ENCODE measurements at places on chromosomes 3 and 15. TPM values are rescaled to one million over a fixed set of nuclear protein-coding genes. Genes with fewer than 3 reads are reported as not detected.

GRCh38 chr3:167908746-167909503 lies 173.4 kb downstream of the SERPINI1 start:
- H3K4me1 ChIP-seq: peaks cover 24% of the 10 kb centered on the region
- DNase-seq: no peak
- H3K4me3 ChIP-seq: no peak overlapping the region
- H3K36me3 ChIP-seq: no peaks in the 10 kb centered on the region
- H3K27me3 ChIP-seq: no peaks in the 10 kb centered on the region

GRCh38 chr3:40118091-40118490 lies 191.4 kb upstream of the EIF1B start:
- no peaks in the 10 kb centered on the region for H3K4me1 ChIP-seq
- H3K4me3 ChIP-seq: no peak overlapping the region
- no peaks in the 10 kb centered on the region for H3K36me3 ChIP-seq
- DNase-seq: peak; percentile 14

- H3K27me3 ChIP-seq: no peaks in the 10 kb centered on the region
- H3K4me1 ChIP-seq: peaks cover 27% of the 10 kb centered on the region
- peak overlapping the region; percentile 98 for H3K27ac ChIP-seq
- no peaks in the 10 kb centered on the region for H3K36me3 ChIP-seq
- no peak overlapping the region for H3K4me3 ChIP-seq
These were observed 20.4 kb downstream of the SYNM start for GRCh38 chr15:99125061-99125891.

DNA sequence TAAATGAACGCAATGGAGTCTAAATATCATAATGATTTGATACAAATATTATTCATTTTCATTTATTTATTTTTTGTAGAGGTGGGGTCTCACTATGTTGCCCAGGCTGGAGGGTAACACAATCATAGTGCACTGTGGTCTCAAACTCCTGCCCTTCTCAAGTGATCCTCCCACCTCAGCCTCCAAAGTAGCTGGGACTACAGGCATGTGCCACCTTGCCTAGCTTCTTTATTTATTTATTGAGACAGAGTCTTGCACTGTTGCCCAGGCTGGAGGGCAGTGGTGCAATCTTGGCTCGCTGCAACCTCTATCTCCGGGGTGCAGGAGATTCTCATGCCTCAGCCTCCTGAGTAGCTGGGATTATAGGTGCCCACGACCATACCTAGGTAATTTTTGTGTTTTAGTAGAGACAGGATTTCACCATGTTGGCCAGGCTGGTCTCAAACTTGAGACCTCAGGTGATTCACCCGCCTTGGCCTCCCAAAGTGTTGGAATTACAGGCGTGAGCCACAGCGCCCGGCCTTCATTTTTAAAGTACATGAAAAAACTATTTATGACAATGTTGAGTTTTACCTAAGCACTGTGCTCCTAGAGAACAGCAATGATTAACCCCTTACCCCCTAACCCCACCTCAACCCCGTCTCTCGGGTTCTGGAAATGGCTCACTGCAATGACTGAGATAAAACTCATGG lies 4.0 kb upstream of the AEN start:
- no peak overlapping the region for H3K4me3 ChIP-seq
- DNase-seq: no peak
- H3K27ac ChIP-seq: no peak overlapping the region

Gene TAGLN3
- total RNA-seq: 1.6 TPM

GRCh38 chr3:4753073-4753691 lies 226.1 kb upstream of the BHLHE40 start:
- peaks cover 22% of the 10 kb centered on the region for H3K4me1 ChIP-seq
- H3K4me3 ChIP-seq: no peak overlapping the region
- no peaks in the 10 kb centered on the region for H3K36me3 ChIP-seq
- no peak for DNase-seq
- no peaks in the 10 kb centered on the region for H3K27me3 ChIP-seq

DNA sequence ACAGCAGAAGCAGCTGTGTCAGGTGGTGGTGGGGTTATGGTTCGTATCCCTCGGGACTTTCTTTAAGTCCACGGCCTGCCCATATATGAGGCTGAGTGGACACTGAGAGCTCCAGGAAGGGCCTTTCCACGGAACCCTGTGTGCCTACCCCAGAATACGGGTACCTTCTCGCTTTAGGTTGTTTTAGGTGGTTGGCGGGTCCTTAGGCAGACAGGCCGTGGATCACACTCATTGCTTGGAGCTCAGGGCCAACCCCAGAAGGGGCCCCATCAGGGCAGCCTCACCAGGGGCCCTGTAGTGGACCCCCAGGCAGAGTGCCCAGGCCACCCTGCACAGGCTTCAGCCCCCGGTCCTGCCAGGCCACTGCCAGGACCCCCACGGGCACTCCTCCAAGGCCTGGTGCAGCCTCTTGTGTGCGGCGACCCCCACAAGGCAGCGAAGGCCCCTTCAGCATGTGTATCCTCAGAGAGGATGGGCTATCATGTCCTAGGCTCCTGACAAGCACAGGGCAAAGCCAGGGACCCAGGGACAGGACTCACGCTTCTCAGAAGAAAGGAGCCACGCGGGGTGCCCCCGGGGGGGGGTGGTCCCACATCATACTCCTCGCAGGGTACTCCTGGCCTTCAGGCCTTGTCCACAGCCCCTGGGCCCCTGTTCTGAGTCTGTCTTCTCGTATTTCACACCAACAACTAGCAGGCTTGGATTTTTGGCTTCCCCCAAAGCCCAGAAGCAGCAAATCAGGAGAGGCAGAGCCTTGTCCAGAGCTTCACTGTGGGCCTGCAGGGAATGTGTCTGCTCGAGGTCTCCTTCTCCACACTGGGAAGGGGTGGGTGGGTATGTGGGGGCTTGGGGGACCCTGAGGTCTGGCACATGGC lies 93.4 kb downstream of the LRRK1 start:
- H3K4me3 ChIP-seq: no peak overlapping the region
- H3K27me3 ChIP-seq: no peaks in the 10 kb centered on the region
- peak overlapping the region; percentile 35 for H3K27ac ChIP-seq
- peaks cover 21% of the 10 kb centered on the region for H3K4me1 ChIP-seq

Gene RFTN1
- 50.8 TPM for total RNA-seq

Gene RARRES1
- total RNA-seq: 0.39 TPM

Gene ZNF662
- 0.21 TPM for total RNA-seq

DNA sequence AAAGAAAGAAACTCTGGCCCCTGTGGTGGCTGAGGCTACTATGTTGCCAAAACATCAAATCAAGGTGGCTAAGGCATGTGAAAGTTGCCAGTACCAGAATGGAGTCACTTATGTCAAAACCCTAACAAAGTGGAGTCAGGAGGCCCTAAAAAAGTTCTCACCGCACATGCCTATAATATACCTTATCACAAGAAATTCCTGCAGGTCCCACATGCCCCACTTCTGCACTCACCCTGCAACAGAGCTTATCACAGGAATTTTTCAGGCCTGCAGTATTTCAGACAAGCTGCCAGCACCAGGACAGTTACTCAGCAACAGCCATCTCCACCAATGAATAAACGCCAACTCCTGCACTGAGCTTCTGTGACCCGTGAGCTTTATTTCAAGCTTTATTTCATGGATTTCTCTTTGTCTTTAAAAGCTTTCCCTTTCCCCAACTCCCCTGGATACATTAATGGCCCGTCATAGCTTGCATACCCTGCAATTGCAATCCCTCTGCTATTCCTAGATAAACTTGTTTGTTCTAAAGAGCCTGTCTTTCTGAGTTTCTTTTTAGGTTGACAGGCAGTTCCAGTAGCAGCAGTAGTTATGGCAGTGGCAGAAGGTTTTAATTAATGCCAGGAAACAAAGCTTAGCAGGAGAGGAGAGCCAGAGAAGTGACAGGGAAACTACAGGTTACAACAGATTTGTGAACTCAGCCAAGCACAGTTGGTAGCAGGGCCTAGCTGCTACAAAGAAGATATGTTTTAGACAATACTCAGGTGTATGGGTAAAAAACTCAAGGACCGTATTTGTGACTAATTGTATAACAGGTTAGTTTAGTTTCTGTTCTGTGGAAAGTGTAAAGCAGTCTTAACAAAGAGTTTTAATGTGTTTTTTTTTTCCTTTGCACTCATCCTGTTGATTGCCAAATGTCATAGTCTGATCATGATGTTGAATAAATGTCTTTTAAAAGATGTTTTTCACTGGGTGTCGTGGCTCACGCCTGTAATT lies 15.9 kb upstream of the TMEM42 start:
- peaks cover 36% of the 10 kb centered on the region for H3K4me1 ChIP-seq
- H3K4me3 ChIP-seq: no peak overlapping the region
- peak overlapping the region; percentile 100 for H3K27ac ChIP-seq
- no peaks in the 10 kb centered on the region for H3K27me3 ChIP-seq

Gene TGM4
- not detected for total RNA-seq

Gene UMPS
- 127 TPM for total RNA-seq

Gene USP13
- total RNA-seq: 28.6 TPM

GRCh38 chr3:12121466-12121865 lies 37.2 kb downstream of the TIMP4 start:
- no peaks in the 10 kb centered on the region for H3K4me1 ChIP-seq
- DNase-seq: no peak
- no peaks in the 10 kb centered on the region for H3K36me3 ChIP-seq
- H3K4me3 ChIP-seq: no peak overlapping the region
- no peak overlapping the region for H3K27ac ChIP-seq

DNA sequence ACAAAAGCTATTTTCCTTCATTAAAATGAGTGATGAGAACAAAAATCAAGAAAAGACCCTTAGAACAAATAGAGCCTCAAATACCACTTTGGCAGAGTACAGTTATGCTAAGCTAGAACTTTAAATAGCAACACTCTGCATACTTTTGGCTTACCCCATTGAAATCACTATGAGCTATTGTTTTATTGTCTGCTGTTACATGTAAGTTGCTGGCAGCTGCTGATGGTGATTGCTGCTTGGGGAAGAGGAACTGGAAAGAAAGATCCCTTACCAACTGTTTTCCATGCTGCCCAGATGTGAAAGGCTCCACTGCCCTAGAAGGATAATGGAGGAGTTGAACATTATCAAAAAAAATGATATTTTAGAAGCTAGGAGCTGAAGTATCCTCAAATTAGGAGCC lies 135.4 kb downstream of the SYNPR start:
- H3K4me1 ChIP-seq: peaks cover 9% of the 10 kb centered on the region
- H3K27ac ChIP-seq: no peak overlapping the region
- H3K27me3 ChIP-seq: no peaks in the 10 kb centered on the region
- DNase-seq: no peak
- no peak overlapping the region for H3K4me3 ChIP-seq
- H3K36me3 ChIP-seq: no peaks in the 10 kb centered on the region

DNA sequence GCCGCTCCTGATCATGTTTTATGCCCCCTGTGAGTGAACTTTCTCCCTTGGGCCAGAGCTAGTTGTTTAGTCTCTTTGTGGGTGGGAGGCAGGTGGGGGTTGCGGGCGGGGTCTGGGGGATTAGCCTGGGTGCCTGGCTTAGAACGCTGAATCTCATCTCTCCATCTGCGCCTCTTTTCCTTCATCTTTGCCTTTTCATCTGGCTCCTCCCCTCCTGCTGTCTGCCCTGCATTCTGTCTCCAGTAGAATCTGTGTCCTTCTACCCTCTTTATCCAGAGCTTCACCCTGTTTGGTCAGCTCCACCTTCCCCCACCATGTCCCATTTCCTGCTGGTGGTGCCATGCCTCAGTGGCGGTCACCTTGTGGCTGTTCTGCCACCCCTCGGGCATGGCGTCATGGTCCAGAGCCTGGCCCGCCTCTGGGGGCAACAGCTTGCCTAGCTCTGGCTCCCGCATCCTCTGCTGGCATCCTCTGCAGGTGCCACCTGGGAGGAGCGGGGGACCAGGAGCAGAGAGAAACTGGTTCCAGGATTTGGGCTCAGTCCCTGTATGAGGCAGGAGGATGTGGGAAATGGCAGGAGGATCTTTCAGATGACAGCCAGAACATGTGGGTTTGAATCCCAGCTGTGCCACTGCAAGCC lies 44.3 kb downstream of the PDIA5 start:
- no peaks in the 10 kb centered on the region for H3K36me3 ChIP-seq
- peaks cover 14% of the 10 kb centered on the region for H3K4me1 ChIP-seq
- no peak overlapping the region for H3K27ac ChIP-seq
- H3K27me3 ChIP-seq: no peaks in the 10 kb centered on the region

DNA sequence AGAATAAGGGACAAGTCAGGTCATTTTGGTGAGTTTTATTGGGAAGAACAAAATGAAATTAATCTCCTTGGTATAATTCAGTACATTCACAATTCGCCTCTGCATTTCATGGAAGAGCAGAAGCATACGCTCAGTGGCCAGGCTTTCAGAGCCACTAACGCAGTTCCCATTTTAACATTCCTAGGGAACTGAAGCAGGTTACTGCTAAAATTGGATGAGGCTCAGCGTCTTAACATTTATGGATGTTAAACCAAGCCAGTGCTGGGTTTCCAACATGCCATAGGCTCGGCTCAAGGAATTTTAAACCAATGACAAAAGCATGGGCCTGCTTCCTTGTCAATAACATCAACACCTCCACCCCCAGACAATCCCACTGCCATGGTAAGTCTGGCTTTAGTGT lies 172.7 kb upstream of the PRICKLE2 start:
- H3K4me1 ChIP-seq: no peaks in the 10 kb centered on the region
- no peaks in the 10 kb centered on the region for H3K27me3 ChIP-seq
- H3K4me3 ChIP-seq: no peak overlapping the region
- DNase-seq: peak; percentile 3
- H3K36me3 ChIP-seq: no peaks in the 10 kb centered on the region

- H3K27ac ChIP-seq: no peak overlapping the region
- no peaks in the 10 kb centered on the region for H3K27me3 ChIP-seq
- no peaks in the 10 kb centered on the region for H3K36me3 ChIP-seq
- no peaks in the 10 kb centered on the region for H3K4me1 ChIP-seq
These were observed 298.4 kb downstream of the SATB1 start for GRCh38 chr3:18126772-18127171.

GRCh38 chr3:185837414-185837813 lies 12.6 kb upstream of the IGF2BP2 start:
- peaks cover 9% of the 10 kb centered on the region for H3K4me1 ChIP-seq
- H3K4me3 ChIP-seq: no peak overlapping the region
- H3K36me3 ChIP-seq: no peaks in the 10 kb centered on the region
- H3K27ac ChIP-seq: no peak overlapping the region
- DNase-seq: peak; percentile 78
- H3K27me3 ChIP-seq: no peaks in the 10 kb centered on the region

GRCh38 chr3:188954590-188955208 lies 217.1 kb upstream of the TPRG1 start:
- no peak overlapping the region for H3K27ac ChIP-seq
- H3K27me3 ChIP-seq: no peaks in the 10 kb centered on the region
- DNase-seq: peak; percentile 91
- H3K36me3 ChIP-seq: no peaks in the 10 kb centered on the region
- no peak overlapping the region for H3K4me3 ChIP-seq
- no peaks in the 10 kb centered on the region for H3K4me1 ChIP-seq

Data from cardiac muscle cell (in vitro differentiated cells and primary cell).